ENCODE measurements at places on chromosomes 11 and 22.

DNA sequence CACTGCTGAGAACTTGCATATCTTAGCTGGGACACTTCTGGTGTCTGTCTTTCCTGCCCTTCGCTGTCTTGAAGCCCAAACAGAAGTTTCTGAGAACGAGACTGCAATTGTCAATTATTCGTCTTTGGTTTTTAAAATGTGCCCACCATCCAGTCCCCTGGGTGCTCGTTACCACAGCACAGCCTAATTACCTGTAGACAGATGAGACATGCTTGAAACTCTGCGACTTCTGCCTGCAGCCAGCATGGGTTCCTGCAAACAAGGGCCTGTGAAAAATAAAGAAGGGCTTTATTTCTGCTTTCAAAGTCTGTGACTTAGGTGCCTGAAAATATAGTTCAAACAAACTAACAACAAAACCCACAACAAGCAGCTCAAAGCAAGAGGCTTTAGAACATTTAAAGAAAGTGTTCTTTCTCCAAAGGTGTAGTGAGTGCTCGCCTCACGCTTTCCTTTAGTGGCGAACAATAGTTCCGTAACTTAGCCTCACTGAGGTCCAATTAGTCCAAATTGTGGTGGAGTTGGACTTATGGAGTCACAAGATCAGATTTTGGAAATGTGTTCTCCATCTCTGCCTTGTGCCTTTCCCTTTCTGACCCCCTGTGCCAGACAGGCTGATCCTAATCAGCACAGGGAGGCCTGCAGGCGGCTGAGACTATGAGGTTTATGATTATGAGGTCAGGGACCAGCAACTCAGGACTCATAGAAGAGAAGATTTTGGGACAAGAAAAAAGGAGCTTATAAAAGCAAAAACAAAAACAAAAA, 20.4 kb upstream of the GRAMD1B start:
- DNase-seq: no peak

DNA sequence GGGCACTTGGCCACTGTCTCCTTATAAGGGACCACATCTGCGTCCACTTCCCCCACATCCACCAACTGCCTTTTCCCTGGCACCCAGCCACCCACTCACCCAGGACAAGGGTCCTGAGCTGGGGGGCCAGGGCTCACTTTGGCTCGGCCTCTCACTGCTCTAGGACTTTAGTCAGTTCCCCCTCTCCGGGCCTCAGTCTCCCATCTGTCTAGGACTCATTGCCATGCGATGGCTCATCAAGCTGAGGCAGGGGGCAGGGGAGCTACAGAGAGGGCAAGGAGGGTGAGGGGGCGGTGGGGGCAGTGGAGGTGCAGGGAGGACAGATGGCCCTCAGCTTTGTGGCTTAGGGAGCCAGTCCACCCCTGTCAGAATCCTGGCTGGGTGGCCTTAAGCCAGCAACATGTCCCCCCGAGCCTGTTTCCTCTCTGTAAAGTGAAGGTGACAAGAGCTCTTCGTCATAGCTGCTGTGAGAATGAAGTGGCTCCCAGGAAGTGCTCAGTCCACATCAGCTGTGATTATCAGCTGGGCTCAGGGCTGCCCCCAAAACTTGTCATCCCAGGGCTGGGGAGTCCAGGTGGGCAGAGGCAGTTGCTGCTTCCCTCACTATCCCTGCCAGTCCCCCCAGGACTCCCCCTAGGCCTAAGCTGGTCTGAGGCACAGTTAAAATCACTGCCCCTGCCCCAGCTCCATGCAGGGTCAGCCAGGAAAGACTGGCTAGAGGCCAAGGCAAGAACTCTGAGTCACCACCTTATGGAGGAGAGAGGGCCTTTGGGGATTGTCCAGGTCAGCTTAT, 14.9 kb downstream of the RAC2 start:
- DNase-seq: peak; percentile 35

GRCh38 chr22:42281284-42281683, 10.8 kb upstream of the TCF20 start:
- DNase-seq: no peak

DNA sequence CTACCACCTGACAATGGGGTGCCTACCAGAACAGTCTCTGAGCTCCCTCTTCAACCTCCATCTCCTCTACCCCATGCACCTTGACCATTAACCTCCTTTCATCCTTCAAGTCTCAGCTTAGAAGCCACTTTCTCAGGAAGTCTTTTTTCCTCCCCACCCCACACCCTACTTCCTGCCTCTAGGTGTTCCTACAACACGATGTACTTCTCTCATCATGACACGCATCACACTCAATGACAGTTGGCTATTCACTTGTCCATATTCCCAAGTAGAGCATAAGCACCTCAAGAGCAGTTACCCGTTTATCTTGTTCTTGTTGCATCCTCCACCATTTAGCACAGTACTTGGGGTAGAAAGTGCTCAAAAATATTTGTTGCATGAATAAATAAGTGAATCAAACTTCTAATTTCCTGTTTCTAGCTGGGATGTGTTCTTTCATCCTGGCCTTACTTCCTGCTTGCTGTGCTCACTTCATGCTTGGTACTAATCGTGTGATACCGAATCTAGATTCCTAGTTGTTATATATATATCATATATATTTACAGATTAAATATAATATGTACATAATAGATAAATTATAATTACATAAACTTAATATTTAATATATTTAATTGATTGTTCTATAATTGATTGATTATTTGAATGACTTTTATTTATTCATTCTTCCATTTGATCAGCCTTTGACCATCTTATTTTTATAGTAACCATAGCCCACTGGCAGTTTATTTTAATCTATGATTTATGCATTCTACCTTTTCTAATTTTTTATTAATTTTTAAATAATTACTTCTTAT, 177.5 kb upstream of the TMEM45B start:
- no peak for DNase-seq

DNA sequence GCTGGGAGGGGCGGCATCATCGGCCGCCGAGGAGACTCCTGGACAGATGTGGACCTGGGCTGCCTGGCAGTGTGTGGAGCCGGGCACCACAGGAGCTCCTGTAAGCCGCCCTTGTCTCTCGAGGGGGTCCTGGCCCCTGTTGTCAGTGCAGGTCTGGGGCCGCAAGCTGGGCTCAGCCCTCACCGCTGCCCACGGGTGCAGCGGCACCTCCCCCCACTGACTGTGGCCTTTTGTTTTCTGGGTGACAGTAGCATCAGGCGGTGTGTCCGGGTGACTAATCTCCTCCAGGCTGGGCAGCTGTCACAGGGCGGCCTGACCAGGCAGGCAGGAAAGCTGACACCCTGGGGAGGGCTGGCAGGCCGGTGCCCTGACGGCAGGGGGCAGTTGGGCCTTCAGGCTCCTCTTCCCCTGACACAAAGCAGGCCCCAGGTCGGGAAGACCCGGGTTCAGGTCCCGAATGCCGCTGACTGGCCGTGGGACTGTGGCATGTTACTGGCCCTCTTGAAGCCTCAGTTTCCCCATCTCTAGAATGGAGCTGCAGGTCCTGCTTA, 16.3 kb downstream of the DGKZ start:
- DNase-seq: no peak

- DNase-seq: no peak
Measured at GRCh38 chr22:26743149-26743548, 85.8 kb downstream of the MIAT start.

DNA sequence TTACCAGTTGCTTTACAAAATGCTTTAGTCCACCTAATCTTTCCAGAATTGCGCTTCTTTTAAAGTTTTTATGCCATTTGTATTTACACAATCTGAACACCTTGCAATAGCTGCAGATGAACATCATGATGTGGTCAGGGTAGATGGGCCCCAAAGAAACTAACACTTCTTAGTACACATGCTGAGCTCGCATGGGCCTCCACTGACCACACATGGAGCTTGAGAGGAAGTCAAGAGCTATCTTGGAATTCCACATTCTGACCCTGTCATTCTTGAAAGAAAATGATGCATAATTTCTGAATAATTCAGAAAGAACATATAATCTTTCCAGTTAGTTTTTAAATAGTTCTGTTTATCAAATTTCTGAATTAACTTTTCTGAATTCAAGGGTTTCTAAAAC, 7.7 kb downstream of the LIPT2 start:
- no peak for DNase-seq

DNA sequence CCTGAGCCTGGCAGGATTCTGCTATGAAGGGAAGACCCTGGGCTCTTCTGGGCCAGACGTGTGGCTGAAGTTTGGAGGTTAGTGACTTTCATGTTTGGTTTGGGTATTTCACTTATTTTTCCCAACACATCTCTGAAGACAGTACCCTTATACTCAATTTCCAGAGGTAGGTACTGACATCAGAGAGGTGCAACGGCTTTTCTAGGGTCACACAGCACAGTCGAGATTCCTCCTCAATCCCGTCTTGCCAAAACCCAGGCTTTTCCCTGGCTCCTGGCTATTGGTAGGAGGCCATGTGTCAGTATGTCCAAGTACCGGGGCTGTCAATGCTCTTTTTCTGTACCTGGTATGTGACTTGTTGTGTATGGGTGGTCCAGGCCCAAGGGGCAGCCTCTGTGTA, 6.1 kb upstream of the PMM1 start:
- no peak for DNase-seq

- DNase-seq: no peak
Measured at GRCh38 chr22:36281781-36282327, 28.9 kb downstream of the APOL1 start.

- DNase-seq: no peak
Measured at GRCh38 chr22:32729412-32729811, 72.1 kb upstream of the TIMP3 start.

DNA sequence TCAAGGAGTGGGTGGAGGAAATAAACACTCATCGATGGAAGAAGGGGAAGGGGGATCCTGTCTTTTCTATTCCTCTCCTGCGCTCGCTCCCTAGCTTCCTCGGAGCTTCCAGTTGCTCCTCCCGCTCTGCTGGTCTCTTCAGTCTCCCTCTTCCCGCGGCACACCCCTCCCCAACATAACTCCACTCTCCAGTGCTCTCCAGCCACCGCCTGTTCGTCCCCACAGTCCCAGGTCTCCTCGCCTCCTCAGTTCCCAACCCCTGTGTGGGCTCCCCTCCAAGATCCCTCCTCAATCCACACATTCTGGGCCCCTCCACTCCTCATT, 438 bp downstream of the ZW10 start:
- DNase-seq: no peak

DNA sequence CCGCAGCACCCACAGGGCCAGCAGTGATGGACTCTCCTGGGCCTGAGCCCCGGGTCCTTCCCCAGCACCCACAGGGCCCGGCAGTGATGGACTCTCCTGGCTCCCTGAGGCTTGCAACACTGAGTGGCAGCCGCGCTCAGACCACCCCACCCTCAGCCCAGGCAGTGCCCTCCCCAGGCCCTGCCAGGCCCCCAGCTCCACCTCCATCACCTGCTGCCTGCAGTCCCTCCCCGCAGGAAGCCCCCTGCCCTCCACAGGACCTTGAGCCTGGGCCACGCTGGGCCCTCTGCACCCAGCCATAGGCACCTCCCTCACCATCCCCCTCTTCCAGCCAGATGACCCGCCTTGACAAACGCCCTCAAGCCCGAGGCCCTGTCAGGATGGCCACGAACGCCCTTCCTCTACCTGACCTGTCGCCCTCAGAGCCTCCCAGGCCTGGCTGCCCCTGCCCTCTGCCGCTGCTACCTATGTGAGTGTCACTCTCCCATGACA, 11.4 kb downstream of the ALG12 start:
- no peak for DNase-seq

GRCh38 chr11:109033627-109034338, 368.9 kb downstream of the DDX10 start:
- no peak for DNase-seq

DNA sequence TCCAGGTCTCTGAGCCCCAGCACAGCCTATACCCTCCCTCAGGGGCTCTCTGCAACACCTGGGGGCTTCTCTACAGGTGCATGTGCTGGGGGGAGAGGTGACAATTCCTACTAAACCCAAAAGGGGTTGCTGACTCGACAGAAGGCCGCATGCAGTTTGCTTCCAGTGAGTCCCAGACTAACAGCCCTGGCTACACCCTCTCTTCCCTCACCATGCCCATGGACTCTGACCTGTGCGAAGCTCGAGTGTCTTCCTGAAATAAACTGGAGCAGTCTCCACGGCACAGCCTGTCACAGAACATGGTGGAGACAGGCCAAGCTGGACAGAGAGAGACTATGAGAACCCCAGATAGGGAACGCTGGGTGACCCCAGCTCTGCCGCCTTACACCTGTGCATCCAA, 16.6 kb downstream of the PLEKHA7 start:
- DNase-seq: no peak

- DNase-seq: peak; percentile 80
Measured at GRCh38 chr22:50250555-50251476, at the start of gene HDAC10. HDAC10 (minus strand) TSS chr22:50251265; CDS start chr22:50251032, 233 bp downstream.

DNA sequence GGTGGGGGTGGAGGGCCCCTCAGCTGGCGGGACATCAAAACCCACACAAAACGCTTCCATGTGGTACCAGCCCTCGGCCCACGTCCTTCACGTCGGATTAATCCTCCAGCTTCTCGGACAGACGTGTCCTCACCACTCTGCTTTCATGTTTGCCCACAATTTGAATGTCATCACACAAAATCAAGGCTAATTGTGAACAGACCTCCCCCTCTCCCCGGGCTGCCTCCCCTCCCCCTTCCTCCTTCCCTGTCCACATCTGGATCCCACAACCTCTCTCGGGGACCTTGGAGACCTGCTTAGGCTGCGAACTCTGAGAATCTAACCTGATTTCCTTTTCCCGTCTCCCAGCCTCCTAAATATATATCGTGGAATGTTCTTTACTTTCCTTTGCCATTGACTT, 262.9 kb downstream of the MN1 start:
- no peak for DNase-seq

DNA sequence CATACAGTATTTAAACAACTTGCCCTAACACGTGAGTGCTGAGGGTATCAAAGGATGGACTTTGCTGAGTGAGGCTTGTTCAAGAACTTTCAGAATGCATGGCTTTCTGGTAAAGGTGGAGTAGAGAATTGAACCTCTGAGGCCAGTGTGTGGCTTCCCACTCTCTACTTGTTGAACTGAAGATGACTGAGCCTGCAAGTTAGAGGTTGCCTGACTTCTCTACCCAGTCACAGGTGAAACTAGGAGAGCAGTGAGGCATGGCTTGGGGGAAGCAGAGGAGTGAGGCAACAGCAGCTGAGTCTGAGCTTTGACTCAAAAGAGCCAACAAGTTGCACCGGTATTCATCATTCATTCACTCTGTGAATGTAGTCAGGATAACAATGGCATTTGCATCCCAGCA, 256.4 kb upstream of the SESN3 start:
- DNase-seq: no peak

- DNase-seq: no peak
Measured at GRCh38 chr11:114281388-114281956, 14.7 kb upstream of the NNMT start.

GRCh38 chr11:4539603-4540219, 5.3 kb upstream of the OR52M1 start:
- DNase-seq: no peak
